ENCODE measurements at places on chromosomes 6 and 20. TPM values are rescaled to one million over a fixed set of nuclear protein-coding genes. Genes with fewer than 3 reads are reported as not detected.

Gene PPIL1
- 60.2 TPM for total RNA-seq

Gene STMND1
- total RNA-seq = not detected

Gene KIAA0408
- 16.9 TPM for total RNA-seq

Gene PSORS1C2
- not detected for total RNA-seq

Gene EFHC1
- 1.3 TPM for total RNA-seq

Gene RFX6
- not detected for total RNA-seq

Gene RNF182
- total RNA-seq = not detected

Gene SYNJ2
- total RNA-seq = 29.0 TPM

Gene MYBL2
- total RNA-seq = 95.1 TPM

Gene FGD2
- 1.5 TPM for total RNA-seq
